Stimulated activated CD8-positive, alpha-beta memory T cell treated with anti-CD3 and anti-CD28 coated beads, Interleukin-15, amount 100 ng/mL, for 48 hours (primary cell): ENCODE measurements at places on chromosomes 16 and 17.

- no peak for DNase-seq
Measured at GRCh38 chr16:53541326-53541725, 38.3 kb upstream of the AKTIP start.

DNA sequence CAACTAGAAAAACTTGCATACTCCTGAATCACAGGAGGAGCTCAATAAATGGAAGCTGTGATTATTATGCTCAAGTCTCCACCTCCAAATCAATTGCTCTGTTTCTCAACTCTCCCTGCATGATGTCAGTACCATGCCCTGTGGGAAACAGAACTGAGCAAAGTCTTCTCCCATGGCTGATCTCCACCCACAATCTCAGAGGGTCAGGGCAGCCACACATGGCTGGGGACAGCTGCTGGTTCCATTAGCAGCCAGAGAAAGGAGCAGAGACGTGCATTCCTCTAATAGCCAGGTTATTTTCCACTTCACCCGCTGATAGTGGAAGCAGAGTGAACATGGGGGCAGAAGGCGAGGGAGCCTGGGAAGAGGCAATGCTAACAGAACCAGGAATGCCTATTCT, 85.5 kb upstream of the TMEM132E start:
- DNase-seq = no peak

DNA sequence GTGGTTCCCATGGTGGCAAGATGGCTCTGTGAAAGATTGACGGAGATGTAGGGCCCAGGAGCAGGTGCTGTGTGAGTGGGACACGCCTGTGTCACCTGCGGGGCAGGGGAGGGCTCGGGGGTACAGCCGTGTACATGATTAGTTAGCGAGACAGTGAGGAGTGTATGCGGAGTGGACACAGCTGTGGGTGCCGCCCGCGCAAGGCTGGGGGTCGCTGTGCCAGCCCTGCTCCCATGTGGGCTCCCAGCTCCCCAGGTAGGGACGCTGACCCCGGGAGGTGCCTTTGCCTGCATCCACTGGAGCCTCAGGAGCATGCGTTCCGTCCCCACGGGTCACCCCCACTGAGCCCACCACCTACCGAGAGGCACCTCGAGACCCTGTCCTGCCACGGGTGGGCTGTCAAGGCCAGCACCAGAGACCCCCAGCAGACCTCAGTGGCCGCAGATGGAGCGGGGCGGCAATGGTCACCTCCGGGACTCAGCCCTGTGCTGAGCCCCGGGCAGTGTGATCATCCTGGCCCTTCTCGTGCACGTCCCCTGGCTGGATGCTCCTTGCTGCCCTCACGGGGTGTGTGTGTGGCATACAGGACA, 7.4 kb downstream of the CAPN15 start:
- no peak for DNase-seq

- DNase-seq = no peak
Measured at GRCh38 chr16:1286513-1287094, 22.8 kb upstream of the UBE2I start.

DNA sequence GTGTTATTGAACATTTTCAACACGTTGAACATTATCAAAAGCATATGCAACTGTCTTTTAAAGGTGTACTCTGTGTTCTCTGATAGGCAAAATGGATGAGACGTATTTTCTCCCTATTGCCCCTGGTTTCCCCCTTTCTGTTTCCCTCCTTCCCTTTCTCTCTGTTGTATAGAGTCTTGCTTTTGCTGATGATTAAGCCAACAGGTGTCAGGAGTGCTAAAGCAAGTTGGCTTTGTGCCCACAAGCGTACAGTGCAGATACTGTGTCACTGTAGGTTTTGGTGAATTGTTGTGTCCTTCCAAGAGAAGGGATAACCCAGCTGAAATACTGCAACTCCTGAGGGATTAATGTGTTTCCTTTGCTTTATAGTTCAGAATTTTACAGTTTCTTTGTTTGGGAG, 74.4 kb downstream of the COX10 start:
- no peak for DNase-seq

DNA sequence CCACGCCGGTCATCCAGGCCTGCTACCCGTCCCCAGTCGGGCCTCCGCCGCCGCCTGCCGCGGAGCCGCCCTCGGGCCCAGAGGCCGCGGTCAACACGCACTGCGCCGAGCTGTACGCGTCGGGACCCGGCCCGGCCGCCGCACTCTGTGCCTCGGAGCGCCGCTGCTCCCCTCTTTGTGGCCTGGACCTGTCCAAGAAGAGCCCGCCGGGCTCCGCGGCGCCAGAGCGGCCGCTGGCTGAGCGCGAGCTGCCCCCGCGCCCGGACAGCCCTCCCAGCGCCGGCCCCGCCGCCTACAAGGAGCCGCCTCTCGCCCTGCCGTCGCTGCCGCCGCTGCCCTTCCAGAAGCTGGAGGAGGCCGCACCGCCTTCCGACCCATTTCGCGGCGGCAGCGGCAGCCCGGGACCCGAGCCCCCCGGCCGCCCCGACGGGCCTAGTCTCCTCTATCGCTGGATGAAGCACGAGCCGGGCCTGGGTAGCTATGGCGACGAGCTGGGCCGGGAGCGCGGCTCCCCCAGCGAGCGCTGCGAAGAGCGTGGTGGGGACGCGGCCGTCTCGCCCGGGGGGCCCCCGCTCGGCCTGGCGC, 2.4 kb downstream of the HIC1 start:
- no peak for DNase-seq

GRCh38 chr17:6713130-6713917, at the start of gene SLC13A5:
TSS of gene SLC13A5 (minus strand) at chr17:6713369. CDS start at chr17:6713333, 36 bp downstream.
- no peak for DNase-seq

- no peak for DNase-seq
Measured at GRCh38 chr17:28755486-28755885, 11.7 kb downstream of the TRAF4 start.

- no peak for DNase-seq
Measured at GRCh38 chr16:67719778-67720144, 645 bp upstream of the GFOD2 start.

GRCh38 chr17:20938244-20938643, 104.6 kb downstream of the USP22 start:
- DNase-seq = no peak

DNA sequence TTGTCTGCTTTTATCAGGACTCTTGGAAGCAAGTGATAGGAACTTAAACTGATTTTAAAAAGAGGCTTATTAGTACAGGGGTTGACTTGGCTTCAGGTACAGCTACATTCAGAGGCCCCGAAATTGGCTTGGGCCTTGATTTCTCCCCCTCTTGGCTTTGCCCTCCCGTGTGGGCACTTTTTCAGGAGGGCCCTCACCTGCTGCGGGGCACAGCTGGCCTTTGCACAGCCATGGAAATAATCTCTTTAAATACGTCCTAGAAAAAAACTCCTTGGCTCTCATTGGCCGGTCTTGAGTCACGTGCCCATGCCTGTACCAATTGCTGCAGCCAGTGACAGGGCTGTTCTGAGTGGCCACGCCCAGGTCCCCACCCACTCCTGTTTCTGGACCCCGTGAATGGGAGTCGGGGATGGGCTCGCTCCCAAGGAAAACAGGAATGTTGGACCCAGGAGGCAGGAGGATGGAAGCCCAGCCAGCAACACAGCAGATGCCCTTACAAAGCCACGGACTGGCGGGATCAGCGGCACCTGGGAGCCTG, 15.0 kb downstream of the CA5A start:
- DNase-seq = no peak

- no peak for DNase-seq
Measured at GRCh38 chr17:44780845-44781480, 22.2 kb downstream of the ADAM11 start.

DNA sequence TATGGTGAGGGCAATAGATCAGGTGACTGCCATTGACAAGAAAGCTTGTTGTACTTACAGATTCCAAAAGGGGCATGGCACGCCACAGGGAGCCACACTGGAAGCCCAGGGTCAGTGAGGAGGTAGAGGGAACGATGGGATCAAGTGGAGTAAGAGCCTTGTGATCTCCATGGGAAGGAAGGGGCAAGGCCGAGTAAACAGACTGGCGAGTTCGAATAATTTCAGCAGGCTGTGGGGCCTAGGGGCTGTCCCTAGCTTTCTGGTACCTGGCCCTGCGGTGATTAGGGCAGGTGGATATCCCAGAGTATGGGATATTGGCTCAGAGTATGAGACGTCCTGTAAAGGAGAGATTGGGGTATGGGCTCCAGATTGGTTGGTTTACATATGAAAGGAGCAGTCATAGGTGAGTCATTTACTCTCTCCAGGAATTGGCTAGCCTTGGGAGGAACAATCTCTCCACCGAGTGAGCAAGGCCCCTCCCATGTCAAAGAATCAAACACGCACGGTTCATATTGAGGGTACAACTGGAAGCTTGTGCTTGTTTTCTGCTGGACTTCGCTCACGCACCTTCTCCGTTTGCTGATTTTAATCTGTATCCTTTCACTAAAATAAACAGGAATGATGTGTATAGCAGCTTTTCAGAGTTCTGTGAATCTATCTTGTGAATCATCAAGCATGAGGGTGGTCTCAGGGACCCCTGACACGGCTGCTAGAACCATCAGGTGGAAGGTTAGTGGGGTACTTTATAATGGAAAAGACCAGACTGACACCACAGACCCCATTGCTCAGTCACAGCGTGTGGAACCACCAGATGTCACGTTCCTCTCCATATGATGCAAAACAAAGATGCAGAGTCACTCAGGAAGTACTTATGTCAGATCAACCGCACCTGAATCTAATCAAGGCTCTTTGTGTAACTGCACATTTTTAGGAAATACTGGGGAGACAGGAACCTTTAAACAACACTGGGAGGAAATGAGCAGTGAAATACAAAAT, 27.9 kb downstream of the GABARAPL2 start:
- no peak for DNase-seq

- no peak for DNase-seq
Measured at GRCh38 chr16:72442385-72443158, 270.6 kb upstream of the PMFBP1 start.

- DNase-seq = no peak
Measured at GRCh38 chr17:36068524-36068923, 4.5 kb downstream of the CCL18 start.

DNA sequence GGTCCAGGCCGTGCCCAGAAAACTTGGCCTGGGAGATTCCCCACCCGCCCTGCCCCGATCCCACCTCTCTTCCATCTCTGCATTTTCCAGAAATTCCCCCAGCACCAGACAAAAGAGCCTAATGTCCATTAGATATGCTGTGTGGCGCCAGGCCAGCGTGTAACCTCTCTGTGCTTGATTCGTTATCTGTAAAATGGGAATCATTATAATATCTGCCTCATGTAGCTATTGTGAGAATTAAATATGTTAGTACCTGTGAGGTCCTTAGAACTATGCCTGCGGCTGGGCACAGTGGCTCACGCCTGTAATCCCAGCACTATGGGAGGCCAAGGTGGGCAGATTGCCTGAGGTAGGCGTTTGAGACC, 33.6 kb upstream of the IL21R start:
- no peak for DNase-seq

DNA sequence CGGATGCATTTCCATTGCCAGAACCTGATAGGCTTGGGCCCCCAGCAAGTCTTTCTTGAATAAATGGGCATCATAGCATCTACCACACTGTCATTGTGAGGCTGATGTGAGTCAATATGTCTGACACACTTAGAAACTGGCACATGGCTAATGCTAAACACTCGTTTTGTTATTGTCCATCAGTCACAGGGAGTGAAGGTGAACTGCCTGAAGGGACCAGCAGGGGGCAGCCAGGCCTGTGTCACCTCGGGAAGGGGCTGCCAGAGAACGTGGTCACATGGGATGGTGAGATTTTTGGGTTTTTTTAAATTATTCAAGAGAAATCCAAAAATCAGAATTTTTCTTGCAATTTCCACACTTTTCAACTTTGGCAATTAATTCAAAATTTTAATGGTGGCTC, 831 bp upstream of the RCVRN start:
- DNase-seq = no peak

- DNase-seq = no peak
Measured at GRCh38 chr17:57629470-57629869, 115.6 kb downstream of the CCDC182 start.

GRCh38 chr17:65626451-65626850, 65.0 kb upstream of the AXIN2 start:
- no peak for DNase-seq

- DNase-seq = no peak
Measured at GRCh38 chr17:34257986-34258326, 2.9 kb downstream of the CCL2 start.

DNA sequence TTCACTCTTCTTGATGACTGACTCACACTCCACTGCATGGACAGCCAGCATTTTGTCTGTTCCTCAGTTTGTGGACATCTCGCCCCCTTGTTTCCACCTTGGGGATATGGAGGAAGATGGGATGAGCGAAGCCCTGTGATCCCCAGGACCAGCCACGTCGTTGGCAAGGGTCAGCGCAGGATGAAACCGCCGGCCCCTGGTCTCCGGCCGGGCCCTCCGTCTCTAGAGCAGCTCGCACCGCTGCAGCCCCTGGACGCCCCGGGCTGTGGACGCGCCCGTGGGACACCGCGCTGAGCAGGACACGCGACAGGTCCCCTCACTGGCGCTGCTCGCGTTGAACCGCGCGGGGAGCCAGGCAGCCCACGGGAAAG, 604 bp upstream of the ZC3H18 start:
- DNase-seq = peak; percentile 13

GRCh38 chr16:68061396-68061795, 23.8 kb upstream of the NFATC3 start:
- DNase-seq = no peak

DNA sequence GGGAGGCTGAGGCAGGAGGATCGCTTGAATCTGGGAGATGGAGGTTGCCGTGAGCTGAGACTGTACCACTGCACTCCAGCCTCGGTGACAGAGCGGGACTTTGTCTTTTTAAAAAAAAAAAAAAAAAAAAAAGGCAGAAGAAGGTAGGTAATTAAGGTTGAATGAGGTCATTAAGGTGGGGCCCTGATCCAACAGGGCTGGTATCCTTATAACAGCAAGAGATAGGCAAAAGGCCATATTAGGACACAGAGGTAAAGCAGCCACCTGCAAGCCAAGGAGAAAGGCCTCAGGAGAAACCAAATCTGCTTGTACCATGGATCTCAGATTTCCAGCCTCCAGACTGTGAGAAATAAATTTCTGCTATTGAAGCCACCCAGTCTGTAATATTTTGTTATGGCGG, 60.3 kb downstream of the SPAG9 start:
- no peak for DNase-seq

DNA sequence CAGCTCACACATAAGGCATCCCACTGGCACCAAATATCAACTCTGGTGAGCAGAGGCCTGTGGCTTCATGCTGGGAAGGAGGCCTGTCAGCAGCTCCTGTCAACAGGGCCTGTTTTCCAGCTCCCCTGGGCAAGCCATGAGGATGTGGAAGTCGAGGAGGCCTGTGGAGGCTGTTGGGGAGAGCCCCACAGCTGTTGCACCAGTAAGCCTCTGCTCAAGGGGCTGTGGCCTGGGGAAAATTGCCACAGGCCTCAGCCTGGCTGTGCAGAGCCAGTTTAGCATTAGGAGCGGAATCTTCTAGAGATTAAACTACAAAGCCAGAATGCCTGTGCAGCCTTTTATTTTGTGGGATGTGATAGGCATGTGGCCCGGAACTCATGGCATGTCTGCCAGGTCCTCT, 202.1 kb downstream of the SPECC1 start:
- DNase-seq = no peak

- DNase-seq = no peak
Measured at GRCh38 chr17:11300738-11301137, 59.7 kb downstream of the SHISA6 start.

- no peak for DNase-seq
Measured at GRCh38 chr17:81967244-81967532, 6.2 kb upstream of the NOTUM start.

- no peak for DNase-seq
Measured at GRCh38 chr16:11298143-11298900, 17.2 kb upstream of the PRM1 start.

GRCh38 chr17:80519091-80519781, 25.4 kb upstream of the RPTOR start:
- no peak for DNase-seq
